ENCODE measurements at places on chromosomes 1 and 21.

DNA sequence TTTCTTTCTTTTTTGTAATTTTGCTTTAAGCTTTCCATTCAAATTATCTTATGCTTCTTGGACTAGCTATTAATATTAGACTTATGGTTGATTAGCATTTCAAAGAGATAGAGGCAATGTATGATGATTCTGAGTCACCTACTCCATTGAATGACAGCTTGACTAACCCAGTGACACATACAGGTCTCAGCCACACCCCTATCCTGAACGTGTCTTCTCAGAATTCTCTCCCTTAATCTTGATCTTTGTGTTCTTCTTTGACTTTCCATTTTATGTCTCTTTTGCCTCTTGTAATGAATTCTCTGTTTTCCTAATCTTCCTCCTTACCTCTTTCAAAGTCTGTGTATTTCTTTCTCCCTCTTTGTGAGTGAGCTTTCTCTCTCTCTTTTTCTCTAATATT lies 241.1 kb downstream of the PDE4B start:
- DNase-seq = no peak

DNA sequence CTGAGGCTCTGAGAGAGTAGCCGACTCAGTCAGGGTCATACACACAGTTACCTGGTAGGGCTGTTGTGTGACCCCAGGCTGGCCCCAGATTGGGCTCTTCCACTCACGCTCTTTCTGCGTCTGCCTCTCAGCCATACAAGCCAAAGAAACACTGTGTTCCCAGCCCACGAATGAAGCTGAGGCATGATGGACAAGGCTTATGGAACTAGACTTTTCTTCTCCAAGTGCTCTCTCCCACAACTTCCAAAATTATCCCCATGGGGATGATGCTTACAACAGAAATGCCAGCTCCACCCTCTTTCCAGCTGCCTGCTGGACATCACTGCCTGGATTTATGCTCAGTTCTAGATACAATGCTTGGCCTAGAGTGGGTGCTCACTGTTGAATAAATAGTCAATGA lies 102.8 kb upstream of the JUN start:
- DNase-seq = no peak

DNA sequence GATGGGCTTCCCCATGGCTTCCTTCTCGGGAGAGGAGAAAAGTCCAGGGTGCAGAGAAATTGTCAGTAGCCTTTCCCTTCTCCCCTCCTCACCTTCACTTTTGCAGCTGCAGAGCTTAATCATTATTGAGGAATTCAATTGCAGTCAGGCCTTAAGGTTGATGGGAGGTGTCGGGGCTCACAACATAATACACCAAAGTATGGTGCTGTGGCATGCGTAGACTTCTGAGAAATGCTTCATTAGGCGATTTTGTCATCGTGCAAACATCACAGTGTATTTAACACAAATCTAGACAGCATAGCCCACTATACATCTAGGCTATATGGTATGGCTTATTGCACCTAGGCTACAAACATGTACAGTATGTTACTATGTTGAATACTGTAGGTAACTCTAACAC lies 100.2 kb upstream of the PPM1J start:
- no peak for DNase-seq

GRCh38 chr1:235683653-235684052 lies 34.1 kb upstream of the GNG4 start:
- no peak for DNase-seq

GRCh38 chr1:192407206-192407605 lies 90.4 kb downstream of the RGS21 start:
- no peak for DNase-seq

- DNase-seq = no peak
These were observed 18.7 kb upstream of the PAPPA2 start for GRCh38 chr1:176444286-176444685.

- DNase-seq = no peak
These were observed 101.7 kb downstream of the NR5A2 start for GRCh38 chr1:200128944-200129879.

- DNase-seq = peak; percentile 28
These were observed 6.1 kb upstream of the CDC73 start for GRCh38 chr1:193115629-193116227.

- DNase-seq = no peak
These were observed 23.8 kb downstream of the UBE4B start for GRCh38 chr1:10056599-10056987.

- peak; percentile 36 for DNase-seq
These were observed 43.1 kb downstream of the OR10J5 start for GRCh38 chr1:159492575-159493323.

DNA sequence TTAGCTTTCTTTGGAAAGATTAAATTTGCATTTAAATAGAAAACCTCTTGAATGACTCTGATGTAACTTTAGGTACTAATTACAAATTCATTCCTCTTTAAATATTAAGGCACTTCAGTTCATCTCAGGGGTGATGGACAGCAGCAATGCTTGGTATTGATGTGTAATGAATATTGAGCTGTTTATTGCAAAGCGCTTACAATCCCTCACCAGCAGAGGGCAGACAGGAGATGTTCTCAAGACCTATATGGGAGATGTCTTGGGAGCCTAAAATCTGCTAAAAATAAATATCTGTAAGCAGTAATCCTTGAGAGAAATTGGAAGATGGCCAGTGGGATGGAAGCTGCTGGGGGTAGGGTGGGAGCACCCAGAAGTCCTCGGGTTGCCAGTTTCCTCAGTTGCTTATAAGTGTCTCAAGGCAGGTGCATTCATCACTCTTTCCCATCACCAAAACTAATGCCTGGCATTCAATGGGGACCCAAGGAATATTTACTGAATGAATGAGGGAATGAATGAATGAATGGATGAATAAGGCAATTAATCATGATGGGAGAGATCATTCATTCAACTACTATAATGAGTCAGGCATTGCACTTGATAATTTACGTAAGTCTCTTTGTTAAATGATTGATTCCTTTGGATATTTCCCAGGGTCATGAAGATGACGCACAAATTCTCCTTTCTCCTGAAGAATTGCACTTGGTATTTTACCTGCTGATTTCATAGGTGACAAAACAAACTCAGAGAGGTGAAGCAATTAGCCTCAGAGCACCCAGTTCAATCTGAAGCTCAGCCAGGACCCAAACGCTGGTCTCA lies 2.3 kb downstream of the KLHDC8A start:
- peak; percentile 49 for DNase-seq

- DNase-seq = no peak
These were observed 270.0 kb downstream of the AKT3 start for GRCh38 chr1:243580072-243580471.

- DNase-seq = no peak
These were observed 9.4 kb downstream of the SLX9 start for GRCh38 chr21:44949161-44949778.

DNA sequence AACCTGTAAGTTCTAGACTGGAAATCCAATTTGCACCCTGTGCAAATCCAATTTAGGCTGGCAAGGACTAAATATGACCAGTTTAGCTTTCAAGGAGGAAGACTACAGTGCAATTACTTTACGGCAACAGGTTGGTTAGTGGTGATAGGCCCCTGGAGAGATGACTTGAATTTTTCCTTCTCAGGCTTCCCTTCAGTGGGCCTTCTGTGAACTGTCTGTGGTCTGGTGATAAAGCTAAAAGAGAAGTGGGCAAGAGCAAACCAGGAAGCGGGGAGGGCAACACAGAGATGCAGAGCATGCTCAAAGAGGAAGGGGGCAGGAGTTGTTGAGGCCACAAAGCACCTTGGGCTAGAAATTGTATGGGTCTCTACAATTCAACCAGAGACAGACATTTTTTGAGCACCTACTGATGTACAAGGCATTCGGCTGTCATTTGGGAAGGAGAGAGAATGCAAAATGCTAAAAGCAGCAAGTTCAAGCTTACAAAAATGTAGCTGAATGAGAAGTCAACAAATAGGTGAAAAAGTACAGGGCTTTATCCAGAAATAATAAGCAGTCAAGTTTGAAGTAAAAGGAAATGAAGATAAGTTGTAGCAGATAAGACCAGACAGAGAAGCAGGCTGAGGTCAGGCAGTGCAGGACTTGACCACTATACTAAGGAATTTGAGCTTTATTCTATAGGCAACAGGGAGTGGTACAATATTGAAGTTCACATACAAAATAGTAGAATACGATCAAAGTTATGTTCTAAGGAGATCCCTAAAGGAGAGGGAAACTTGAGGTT lies 23.9 kb downstream of the INPP5B start:
- no peak for DNase-seq

- DNase-seq = no peak
These were observed 62.6 kb upstream of the IRF2BP2 start for GRCh38 chr1:234672349-234673135.

DNA sequence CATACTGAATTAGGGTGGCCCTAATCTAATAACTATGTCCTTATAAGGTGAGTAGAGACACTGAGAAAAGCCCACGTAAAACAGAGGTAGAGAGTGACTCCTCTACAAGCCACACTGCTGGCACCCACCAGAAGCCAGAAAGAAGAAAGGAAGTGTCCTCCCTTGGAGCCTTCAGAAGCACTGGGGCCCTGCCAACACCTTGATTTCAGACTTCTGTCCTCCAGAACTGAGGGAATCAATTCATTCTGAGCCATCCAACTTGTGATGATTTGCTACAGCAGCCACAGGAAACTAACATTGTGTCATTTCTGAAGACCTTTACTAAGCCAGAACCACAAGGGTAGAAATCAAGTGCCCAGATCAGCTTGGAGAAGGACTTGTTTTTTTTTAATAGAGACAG lies 15.0 kb downstream of the GNB1 start:
- DNase-seq = no peak

DNA sequence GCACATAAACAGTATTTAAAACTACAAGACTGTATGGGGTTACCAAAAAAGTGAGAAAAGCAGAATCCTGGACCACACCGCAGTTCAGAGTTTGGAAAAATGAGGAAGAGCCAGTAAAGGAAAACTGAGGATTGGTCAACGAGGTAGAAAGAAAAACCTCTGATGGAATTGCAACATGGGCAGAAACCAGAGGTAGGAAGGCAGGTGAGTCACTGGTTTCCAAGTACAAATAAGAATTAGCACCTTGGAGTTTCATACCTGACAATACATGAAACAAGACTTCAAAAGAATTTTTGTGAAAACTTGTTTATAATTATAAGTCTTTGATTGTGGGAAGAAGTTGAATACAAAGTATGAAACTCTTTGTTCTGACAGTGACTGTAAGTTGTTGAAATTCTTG lies 533.7 kb upstream of the DAB1 start:
- no peak for DNase-seq

DNA sequence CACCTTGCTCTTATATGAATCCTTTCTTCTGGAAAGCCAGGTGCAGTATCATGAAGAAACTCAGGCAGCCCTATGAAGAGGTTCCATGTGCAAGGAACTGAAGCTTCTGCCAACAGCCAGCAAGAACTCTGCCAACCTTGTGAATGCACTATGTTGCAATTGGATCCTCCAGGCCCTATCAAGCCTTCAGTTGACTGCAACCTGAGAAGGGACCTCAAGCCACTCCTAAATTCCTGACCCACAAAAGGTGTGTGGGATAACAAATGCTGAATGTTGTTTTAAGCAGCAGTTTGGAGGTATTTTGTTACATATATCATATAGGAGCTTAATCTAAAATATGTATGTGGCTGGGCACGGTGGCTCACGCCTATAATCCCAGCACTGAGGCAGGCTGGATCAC lies 84.0 kb downstream of the RERE start:
- no peak for DNase-seq

DNA sequence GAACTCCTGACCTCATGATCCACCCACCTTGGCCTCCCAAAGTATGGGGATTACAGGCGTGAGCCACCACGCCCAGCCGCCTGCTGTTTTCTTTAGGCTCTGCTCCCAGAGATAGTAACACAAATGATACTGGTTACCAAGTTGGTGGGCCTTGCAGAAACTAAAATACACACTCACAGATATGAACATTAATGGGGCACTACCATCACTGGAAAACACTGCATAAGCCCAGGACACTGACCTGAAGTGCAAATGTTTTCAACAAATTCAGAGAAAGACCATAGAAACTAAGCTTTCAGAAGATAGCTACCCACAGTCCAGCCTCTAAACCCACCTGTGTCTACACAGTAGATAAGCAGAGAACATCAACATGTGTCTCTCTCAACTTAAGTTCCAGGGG lies 180.5 kb downstream of the FCRL5 start:
- DNase-seq = no peak

DNA sequence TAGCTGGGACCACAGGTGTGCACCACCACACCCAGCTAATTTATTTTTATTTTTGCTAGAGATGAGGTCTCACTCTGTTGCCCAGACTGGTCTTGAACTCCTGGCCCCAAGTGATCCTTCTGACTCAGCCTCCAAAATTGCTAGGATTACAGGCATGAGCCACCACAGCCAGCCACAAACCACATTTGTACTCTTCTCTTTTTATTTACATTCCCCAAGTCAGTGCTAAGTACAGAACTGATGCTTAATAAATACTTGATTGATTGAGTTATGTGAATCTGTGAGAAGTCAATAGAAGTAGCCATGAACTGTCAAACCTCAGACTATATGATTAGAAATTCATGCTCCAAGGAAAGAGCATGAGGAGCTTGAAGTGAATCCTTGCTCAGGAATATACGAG lies 48.5 kb upstream of the S1PR1 start:
- DNase-seq = no peak

- no peak for DNase-seq
These were observed 165.3 kb upstream of the FOXD3 start for GRCh38 chr1:63157085-63157484.

DNA sequence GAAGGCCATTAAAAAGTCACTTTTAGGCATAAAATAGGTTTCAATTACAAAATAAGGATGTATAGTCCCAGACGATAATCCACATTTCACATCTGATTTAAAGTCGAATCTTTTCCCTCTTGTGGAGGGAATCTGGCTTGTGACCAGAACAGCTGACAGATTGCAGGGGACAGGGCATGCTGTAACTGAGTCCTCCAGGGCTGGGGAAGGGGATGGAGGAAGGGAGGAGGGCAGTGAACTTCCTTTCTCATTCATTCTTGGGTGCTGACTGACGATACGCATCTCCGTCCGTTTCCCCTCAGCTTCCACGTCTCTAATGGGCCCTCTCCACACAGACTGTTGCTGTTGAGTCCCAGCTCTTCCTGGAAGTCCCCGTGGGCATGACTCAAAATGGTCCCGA lies 108.1 kb upstream of the CSF3R start:
- DNase-seq = no peak

DNA sequence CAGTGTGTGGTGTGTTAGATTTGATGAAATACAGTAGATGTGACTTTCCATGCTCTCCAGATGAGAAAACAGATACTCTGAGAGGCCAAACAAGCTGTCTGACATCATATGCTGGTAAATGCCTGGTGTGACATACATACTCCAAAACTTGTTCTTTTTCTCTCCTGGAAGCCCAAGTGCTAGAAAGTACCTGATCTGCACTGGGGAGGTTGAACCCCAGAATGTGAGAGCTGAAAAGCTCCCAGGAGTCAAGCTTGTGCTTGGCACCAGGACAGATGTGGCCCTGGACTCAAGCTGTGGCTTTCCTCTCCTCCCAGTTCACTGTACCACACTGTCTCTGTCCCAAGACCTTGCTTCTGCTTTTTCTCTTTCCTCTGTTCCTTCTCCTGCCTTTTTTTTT lies 389.0 kb upstream of the USP24 start:
- no peak for DNase-seq

GRCh38 chr1:65431111-65431705 lies 10.7 kb downstream of the LEPR start:
- no peak for DNase-seq
